Large intestine (tissue), 12 donors: ENCODE measurements at places on chromosomes 13 and 19. TPM values are rescaled to one million over a fixed set of nuclear protein-coding genes. Genes with fewer than 3 reads are reported as not detected.
A peak's percentile ranks its signal among the peaks of the same experiment; 100 is the strongest.

- DNase-seq, result no peak
Observed at GRCh38 chr13:95298971-95299621, 2.2 kb downstream of the ABCC4 start.

DNA sequence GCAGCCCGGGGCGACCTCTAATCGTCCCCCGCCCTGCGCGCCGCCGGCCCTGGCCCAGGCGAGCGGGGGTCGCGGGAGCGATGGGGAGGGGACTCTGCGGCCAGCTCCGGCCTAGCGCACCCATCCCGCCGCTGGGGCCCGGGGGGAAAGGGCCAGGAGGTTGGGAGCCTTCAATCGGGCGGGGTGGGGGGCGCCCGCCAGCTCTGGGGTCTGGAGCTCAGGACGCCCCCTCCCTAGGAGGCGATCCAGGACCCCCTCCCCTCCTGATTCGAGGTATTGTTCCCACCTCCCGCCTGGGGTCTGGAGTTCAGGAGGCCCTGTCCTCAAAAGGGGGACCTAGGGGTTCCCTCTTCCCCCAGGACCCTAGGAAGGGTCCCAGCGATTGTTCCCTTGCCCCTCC is 430 bp downstream of the ZNF358 start:
- no peak for DNase-seq

DNA sequence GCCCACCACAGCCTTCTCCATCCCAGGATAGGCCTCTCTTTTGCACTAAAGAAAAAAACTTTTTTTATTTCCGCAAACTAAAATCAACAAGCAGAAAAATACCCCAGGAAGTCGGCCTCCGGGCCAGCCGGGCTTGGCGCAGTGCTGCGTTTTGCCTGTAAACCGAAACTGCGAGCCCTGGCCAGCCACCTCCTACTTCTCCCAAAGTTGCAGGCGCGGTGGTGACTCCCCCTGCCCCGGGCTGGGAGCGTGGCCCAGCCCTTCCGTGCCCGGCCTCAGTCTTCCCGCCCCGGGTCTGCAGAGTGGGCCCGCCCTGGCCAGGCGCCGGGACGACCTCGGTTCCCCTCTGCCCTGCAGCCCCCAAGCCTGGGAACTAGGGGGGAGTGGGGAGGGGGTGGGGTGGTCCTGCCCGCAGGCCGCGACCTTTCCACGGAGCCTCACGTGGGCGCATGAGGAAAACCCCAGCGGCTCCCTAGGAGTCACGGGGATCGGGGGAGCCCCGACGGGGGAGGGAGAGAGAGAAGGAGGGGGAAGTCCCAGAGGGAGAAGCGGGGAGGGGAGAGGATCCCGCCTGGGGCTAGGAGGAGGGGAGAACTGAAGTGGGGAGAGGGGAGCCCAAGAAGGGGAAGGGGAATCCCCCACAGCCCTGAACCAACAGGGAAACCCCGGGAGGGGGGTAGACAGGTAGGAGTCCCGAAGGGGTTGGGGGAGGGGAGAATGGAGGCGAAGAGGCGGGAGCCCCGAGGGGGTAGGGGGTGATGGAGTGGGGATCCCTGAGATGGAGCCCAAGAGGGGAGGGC is 3.0 kb downstream of the GADD45B start:
- no peak for DNase-seq

DNA sequence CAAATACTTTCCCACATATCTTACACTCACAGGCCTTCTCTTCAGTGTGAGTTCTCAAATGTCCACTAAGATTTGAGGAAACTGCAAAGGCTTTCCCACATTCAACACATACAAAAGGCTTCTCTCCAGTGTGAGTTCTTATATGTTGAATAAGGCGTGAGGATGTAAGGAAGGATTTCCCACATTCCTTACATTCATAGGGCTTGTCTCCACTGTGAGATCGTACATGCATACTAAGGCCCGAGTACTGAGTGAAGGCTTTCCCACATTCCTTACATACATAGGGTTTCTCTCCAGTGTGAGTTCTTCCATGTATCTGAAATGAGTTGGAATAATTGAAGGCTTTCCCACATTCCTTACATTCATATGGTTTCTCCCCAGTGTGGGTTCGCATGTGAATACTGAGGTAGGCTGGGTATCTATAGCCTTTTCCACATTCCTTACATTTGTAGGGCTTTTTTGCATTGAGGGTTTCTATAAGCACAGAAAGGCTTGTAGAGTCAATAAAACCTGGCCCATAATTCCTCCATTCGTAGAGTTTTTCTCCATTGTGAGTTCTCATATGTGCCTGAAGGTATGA is 9.6 kb downstream of the ZNF426 start:
- DNase-seq, result no peak

DNA sequence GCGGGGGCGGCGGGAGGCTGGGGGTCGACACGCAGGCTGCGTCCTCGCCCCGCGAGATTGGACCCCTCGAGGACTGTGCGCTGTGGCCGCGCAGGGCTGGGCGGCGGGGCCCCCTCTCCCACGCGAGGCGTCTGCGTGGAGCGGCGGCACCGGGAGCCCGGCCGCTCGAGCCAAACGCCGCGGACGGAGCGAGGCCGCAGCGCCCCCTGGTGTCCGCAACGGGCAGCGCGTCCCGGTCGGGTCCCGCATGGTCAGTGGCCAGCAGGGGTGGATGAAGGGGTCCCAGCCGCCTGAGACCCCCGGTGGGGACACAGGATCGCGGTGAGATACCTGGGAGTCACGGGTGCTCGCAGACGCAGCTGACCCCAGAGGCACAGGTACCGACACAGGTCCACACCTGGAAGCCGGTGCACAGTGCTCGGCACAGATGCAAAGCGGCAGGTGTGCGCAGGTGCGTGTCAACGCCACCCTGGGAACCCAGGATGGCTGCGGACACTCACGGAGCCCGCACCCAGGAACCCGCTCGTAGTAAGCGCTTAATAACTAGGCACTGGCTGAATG is 2.1 kb upstream of the CIRBP start:
- DNase-seq, result no peak

- no peak for DNase-seq
Observed at GRCh38 chr13:110109140-110109783, 197.7 kb downstream of the COL4A1 start.

DNA sequence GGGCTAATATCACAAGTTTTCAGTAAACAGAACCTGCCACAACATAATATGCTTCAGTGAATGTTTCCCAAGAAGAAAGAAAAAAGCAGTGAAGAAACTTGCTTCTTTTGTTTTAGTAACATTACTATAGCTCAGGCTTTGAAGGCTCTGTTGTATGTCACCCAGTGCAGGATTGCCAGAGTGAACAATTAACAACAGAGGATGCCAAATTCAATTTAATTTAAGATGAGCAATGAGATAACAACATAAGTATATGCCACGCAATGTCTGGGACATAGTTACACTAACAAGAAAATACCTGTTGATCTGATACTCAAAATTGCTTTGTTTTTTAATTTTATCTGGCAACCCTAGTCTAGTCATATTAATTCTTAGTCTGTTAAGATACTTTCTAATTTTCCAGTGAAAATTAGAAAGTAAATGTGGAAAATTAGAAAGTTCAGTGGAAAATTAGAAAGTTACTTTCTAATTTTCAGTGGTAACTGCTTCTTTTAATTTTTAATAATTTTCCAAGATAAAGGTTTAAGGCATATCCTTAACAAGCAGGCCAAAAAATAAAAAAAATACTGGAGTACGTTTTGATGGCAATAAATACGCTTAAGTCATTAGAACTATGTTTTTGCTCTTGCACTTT is 336.3 kb downstream of the SLITRK6 start:
- DNase-seq, result no peak

DNA sequence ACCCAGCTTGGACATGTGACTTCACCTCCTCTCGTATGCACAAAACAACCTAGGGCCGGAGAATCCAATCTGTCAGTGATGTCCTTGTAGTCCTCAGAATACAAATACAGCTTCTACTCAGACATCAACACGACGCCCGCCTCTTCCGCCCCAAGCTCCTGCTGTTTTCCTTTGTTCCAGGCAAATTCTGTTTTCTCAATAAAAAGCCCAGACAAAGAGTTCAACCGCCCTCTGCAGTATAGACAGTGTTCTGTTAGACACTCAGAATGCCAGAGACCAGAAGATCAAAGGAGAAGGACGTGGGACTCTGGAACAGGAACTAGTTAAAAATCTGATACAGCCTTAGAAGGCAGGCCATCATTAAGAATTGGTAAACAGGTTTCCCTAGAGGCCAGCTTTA is 42.0 kb upstream of the GGACT start:
- no peak for DNase-seq

- DNase-seq, result no peak
Observed at GRCh38 chr19:30228113-30228834, 143.9 kb upstream of the ZNF536 start.

DNA sequence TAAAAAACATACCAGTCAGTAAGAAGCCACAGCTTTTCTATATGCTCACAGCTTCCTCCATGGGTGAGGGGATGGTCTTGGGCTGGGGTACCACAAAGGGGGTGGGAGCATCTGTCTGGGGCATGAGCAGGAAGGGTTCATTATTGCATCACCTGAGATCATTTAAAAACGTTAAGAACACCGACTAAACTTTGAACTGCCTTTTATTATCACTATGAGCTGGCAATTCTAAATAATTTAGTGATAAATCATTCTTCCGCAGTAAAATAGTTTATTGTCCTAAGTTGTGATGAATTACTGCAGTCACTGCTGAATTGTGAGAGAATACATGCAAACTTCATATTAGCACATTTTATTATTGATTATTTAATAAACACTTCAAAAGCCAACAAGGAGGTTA is 71.6 kb downstream of the KL start:
- peak; percentile 38 for DNase-seq

- no peak for DNase-seq
Observed at GRCh38 chr13:39779337-39780265, 124.1 kb downstream of the COG6 start.

DNA sequence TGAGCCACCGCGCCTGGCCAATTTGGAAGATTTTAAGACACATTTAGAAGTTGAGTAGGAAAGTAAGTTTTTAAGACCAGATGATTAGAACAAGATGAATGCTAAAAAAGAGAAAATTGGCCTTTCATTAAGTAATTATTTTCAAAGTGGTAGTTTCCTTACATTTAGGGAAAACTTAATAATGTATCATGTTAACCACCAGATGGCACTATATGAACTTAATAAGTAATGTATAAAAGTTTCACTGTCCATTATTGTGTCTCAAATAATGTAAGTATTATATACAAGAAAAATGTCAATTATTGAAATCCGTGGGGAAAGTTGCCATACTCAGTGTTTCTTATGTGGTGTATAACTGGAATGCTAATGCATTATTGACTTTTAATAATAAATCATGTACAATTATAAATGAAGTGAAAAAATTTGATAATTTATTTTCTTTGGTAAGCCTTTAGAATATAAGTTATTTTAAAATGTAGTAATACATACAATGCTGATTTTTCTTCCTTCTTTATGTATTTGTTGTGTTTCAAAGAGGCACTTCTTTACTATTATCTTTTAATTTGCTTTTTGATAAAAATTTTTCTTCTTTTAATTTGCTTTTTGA is 29.2 kb downstream of the COG6 start:
- no peak for DNase-seq

DNA sequence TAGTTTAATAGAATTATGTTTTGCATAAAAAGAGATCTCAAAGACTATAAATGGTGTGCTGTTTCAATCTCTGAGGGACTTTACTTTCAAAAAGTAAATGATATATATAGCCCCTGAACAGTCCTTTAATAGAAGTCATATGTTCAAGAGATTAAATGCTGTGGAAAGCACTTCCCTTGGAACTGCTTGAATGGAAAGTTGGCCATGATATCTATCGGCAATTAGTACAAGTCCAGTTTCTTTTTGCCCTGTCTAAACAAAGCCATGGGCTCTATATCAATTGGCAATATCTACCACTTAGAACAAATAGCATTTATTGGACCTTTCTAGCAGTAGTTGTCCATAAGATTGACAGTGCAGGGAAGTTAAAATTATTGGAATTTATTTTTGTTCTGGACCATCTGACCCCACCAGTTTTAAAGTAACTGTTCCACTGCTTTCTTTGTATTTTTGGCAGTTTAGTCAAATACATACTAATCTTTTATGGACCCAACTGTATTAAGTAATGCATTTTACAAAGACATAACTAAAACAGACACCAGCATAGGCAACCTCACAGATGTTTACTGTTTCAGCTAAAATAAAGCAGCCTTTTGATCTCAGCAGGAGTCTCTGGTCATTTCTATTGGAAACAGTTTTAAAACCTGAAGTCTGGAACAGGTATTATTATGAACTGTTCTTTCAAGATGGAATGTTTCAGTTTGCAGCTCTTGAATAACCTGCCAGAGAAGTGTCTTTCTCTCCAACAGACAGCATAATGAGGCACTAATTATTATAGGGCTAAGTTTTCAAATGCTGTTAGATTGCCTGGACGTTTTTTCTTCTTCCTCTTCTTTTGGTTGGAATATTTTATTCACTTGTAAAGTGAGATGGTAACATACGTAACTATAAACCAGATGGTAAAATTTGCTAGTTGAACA is 282.6 kb downstream of the DCLK1 start:
- DNase-seq, result no peak

DNA sequence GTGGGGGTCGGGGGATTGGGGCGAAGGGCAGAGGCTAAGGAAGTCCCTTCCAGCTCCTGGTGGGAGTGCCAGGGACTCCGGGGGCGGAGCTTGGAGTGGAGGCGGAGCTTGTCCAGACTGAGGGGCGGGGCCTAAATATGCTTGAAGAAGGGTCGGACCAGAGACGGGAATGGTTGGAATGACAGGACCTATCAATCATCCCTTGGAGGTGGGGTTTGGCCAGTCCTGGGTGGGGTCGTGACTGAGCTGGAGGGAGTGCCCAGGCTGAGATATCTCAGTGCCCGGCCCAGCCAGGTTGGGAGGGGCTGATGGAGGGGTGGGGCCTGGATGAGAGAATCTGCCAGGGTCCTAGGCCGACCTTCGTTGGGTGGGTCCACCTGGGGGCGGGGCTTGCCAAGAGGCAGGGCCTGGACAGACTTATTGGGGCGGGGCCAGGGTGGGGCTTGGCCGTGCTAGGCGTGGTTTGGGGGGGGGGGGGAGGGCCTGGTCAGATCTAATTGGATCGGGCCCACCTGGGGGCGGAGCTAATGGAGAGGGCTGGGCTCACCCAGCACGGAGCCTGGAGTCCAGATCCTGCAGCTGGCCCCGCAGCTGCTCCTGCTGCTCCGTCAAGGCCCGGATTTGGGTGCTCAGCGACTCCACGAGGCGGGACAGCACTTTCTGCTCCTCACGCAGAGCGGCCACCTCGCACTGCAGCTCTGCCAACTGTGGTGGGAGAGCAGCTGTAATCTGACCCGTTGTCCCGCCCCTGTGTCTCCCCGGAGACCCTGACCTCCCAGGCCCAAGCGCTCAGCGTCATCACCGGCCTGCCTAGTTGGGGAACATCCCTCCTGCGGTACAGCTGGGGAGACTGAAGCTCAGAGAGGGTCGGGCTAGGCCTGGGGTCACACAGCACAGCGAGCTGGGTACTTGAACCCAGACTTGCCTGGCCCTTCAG is 2.6 kb upstream of the WIZ start:
- peak; percentile 76 for DNase-seq

GRCh38 chr19:5814123-5814851 is 9.4 kb downstream of the NRTN start:
- DNase-seq, result no peak

The FFAR1 gene
- polyA plus RNA-seq, result 1.8 TPM

The DACT3 gene
- polyA plus RNA-seq, result 13.7 TPM

The PPP5C gene
- polyA plus RNA-seq, result 59.5 TPM

The CASP14 gene
- not detected for polyA plus RNA-seq

The RFPL4A gene
- polyA plus RNA-seq, result 0.15 TPM

The PSG1 gene
- 0.06 TPM for polyA plus RNA-seq

The CEACAM7 gene
- 0.09 TPM for polyA plus RNA-seq
